ENCODE measurements at places on chromosomes 2 and 18.
A peak's percentile ranks its signal among the peaks of the same experiment; 100 is the strongest.

DNA sequence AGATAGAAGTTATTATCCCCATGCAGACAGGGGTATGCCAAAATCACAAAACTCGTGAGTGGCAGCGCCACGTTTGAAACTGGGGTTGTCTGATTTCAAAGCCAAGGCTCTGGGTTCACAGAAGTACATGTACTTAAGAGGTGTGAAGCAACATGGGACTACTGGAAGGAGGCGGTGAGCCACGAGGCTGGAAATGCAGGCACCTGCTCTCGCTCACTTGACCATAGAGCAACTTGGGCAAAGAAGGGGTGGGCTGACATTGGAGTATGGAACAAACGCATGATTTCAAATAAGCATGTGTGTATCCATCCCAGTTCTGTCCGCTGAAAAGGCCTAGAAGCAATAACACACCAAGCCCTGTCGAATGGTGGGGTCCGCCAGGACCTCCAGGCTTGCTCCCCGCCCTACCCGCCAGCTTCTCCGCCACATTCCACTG, 593 bp upstream of the ACTR2 start:
- peak; percentile 10 for DNase-seq

- no peak for DNase-seq
These were observed 114.0 kb downstream of the SP3 start for GRCh38 chr2:173851141-173851641.

- no peak for DNase-seq
These were observed 94.9 kb upstream of the TTC27 start for GRCh38 chr2:32532961-32533360.

GRCh38 chr18:47247416-47248114, 3.9 kb downstream of the SKOR2 start:
- DNase-seq = no peak

GRCh38 chr2:14907014-14907612, 274.6 kb downstream of the LRATD1 start:
- DNase-seq = no peak
